ENCODE measurements at places on chromosomes 6 and 20.

DNA sequence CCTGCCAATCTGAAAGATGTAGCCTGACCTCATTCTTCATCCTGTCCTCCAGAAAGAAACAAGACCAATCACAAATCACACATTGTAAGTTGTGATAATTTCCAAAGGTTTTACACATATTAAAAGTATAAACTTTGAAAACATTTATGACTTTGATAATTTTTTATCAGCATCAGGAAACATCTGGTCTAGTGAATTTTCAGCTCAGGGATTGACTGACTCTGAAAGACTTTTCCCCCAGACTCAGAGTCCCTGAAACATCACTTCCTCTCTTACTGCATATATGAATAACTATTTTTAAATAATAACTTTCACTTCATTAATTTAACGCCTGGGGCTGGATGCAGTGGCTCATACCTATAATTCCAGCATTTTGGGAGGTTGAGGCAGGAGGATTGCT lies 48.5 kb upstream of the SSTR4 start:
- DNase-seq, result no peak

GRCh38 chr6:116522896-116523295 lies 11.5 kb downstream of the CALHM5 start:
- DNase-seq, result no peak

- no peak for DNase-seq
These were observed 153.0 kb downstream of the SOBP start for GRCh38 chr6:107642861-107643328.

- DNase-seq, result no peak
These were observed 196.1 kb upstream of the RUNX2 start for GRCh38 chr6:45132059-45132458.

DNA sequence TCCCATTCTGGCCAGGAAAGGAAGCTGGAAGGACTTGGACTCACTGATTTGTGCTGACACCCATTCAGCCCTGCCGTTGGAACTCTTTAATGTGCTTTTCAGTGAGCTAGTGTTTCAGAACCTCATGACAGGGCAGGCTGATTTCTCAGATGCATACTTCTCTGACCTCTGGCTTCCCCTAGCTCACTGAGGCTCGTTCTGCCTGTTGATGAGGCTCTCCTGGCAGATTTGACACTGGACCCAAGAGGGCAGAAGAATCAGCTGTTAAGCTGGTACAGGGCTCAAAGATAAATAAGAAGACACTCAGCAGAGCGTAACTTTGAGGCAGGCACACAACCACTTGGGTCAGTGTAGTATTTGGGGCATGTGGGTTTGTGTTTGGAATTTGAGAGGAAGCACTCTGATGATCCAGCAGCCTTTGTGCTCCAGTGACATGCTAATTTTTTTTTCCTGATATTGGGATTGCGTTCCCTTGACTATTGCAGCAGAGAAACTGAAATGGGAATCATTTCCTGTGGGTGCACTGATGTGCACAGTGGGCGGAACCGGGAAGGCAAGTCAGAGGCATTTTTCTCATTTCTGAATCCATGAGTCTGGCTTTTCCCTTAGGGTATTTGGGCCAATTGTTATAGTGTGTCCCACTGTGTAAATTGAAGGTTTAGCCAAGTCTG lies 80.2 kb downstream of the CARMIL1 start:
- no peak for DNase-seq

DNA sequence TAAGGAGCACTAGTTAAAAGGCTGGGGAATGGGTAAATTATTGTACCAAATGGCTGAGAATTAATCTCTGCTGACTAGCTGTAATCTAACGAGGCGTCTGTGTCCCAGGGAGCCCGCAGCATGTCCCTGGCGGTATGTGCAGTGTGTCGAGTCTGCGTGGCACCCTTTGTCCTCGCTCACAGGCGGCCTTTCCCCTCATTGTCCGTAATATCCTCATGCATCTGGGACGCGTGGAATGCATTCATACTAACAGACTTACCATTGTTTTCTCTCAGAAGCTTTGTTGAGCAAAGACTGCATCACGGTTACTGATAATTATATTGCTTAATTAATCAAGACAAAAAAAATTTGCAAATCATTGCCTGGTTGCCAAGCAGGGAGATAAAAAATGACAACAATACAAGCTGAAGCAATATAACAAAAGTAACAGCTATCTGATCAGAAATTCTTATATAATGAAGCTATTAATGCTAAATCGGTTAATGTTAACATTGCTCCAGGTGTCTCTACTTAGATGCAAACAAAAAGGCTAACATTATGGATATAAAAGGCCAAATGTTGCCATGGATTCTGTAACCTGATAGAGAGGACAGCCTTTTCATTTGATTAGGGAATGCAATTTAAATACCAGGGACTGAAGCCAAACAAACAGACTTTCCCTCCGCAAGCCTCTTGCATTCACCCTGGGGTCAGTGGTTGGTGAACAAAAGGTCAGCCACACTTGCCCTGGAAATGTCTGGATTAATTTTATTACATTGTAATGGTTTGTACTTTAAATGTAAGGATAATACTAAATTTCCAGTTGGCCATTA lies 124.8 kb downstream of the INSM1 start:
- no peak for DNase-seq

- DNase-seq, result no peak
These were observed 7.4 kb upstream of the TJAP1 start for GRCh38 chr6:43469947-43470346.

GRCh38 chr6:6746333-6746969 lies 157.9 kb downstream of the LY86 start:
- DNase-seq, result no peak

DNA sequence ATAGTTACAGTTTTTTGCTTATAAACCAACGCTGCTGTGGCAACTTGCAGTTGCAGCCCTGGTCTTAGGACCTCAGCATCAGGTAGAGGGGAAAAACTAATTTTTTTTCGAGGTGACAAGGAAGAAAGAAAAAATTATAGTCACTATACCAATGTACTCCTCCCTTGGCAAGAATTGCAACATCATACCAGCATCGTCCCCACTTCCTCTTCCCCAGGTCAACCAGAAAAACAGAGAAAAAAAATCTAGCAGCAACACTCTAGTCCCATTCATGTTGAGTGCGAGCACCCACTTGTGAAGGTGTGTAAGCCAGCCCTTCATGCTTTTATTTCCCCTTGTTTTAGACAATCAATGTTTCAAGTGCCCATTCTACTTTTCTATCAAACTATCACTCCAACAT lies 13.1 kb upstream of the DCBLD1 start:
- no peak for DNase-seq

GRCh38 chr6:30730601-30731435 lies 10.7 kb downstream of the TUBB start:
- peak; percentile 87 for DNase-seq

DNA sequence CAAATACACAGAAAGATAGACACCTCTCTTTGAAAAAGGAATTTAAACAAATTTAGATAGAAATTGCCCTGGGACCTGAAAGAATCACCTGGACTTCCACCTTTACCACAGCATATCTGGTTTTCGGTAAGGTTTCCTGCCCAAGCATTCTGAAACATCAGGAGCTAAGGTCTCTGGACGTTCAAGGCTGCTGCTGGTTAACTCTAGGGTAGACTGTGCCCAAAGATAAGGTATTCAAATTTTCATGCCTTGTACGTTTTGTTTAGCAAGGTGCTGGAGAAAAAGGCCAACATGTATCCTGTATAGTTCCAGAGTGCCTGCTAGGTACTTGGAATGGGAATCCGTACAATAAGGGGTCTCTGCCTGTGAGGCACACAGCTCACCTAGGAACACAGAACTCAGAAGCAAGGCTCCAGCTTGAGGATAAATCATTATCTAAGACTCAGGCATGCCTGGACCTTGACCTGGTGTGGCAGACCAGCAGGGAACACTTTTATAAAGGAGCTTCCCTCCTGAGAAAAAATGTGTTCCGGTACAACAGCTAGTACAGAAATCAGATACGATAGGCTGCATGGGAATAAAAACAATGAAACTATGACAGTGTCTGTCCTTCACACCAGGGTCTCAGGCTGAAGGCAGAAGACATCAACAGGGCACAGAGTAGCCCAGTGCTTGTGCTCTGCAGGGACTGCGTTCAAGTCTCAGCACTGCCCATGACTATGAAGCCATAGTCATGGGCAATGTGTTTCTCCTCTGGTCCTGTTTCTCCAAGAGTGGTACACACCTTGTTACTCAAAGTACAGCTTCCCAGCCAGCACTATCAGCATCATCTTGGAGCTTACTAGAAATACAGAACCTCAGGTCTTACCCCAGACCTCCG lies 70.4 kb downstream of the METTL24 start:
- DNase-seq, result no peak

All from activated naive CD8-positive, alpha-beta T cell treated with anti-CD3 and anti-CD28 coated beads, Interleukin-2, amount 10 ng/mL, durations not matched to agents 7 days and 5 days (primary cell).